ENCODE measurements at places on chromosomes 3 and 15.

DNA sequence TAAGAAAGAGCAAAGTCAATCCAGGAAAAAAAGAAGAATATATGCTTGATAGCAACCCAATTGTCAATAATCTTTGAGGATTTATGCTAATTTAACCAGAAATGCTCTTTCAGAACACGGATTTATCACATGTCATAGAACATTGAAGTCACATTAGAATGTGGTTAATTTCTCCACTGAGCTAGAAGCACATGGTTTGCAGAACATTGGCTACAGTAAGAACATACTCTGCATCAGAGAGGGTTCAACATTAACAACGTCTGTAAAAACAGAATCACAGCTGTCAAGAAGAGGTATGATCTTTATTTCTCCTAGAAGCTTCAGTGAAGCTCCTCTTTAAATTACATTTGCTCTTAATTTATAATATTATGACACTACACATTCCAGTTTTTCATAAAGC lies 619.7 kb upstream of the AGTR1 start:
- no peak for DNase-seq

DNA sequence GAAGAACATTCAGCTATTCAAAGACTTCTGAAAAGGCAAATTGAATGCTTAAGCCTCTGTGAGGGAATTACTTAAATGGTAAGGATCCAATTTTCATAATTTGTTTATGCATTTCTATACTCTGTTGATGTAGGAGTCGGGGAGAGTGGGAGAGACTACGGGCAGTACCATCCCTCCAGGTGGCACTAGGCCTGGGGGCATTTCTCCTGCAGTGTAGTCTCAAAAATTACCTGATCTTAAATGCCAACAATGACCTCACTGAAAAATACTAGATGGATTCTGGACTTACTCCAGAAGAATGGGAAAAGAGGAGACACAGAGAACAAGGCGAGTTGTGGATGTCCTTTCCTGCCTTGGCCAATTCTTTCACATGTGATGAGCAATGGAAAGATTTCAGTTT lies 77.8 kb upstream of the PLXND1 start:
- no peak for DNase-seq

DNA sequence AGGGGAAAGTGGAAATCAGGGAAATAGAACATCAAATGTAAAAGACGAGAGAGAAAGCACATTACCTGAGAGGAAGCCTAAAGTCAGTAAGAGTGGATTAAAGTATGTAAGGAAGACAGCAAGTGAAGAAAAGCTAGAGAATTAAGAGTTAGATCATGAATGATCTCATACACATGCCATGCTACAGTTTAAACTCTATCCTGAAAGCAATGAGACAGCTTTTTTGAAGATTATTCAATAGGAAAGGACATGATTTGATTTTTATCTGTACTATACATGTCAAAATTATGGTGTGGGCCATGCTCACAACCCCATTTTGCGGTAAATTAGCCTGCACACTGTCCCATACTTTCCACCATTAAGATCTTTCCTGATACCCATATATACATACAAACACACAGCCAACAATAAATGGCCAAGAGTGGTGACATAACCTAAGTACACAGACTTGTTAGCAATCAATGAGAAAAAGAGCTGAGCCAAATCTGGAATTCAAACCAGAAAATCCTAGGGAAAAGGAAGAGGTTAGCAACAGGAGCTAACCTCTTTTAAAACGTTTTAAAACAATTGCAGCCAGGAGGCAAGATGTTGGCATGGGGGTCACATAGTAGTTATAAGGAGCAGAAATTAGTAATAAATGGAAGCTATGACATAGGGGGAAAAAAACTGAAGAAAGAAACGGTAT lies 4.5 kb downstream of the MYO9A start:
- no peak for DNase-seq

GRCh38 chr3:185677146-185677829 lies 91.2 kb downstream of the SENP2 start:
- DNase-seq, result no peak

DNA sequence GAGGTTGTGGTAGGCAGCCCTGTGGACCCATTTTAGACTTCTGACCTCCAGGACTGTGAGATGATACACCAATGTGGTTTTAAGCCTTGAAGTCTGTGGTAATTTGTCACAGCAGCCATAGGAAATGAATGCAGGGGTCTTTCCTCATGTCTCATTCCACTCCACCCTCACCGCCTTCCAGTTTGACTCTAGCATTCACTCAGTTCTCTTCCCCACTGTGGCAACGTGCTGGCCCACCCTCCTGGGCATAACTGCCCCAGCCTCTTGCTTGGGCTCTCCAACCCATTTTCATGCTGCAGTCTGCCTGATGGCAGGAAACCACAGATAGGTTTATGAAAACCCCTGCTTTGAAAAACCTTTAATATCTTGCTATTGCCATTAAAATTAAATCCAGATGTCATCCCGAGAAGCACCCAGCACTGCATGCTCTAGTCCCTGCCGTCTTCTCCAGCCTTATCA lies 7.3 kb upstream of the TRNT1 start:
- DNase-seq, result no peak

DNA sequence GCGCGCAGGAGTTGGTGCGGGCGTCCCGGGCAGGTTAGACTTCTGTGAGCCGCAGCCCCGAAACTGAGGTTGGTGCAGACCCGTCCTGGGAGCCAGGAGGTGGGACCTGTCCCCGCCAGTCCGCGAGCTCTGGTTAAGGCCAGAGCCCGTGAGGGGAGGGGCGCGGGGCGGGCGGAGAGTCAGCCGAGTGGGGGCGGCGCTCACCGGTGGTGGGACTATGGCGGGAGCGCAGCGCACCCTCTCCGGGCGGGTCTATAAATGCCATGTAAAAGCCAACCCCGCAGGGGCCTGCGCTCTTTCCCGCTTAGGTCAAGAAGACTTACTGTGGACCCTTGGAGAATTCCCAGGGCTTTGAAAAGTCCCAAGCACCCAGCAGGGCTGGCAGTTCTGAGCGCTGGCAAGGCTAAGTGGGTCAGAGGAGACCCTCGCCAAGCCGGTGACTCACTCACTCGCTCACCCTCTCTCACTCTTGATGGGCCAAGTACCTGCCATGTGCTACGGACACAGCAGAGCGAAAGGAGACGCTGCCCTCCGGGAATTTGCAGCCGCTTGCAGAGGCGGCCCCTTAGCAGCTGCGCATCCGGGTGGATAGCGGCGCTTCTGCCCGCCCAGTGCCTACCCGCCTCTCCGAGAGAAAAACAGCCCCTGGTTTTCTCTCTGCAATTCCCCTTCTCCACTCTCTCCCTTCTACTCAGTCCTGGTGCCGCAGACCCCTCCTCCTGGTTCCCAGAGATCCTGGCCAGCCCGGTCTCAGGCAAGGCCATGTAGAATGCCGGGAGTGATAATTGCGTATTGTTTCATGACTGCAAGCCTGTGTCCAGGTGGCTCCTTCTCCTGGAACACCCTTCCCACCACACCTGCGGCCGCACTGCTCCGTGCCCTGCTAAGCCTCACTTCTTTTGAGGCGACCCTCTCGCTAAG lies at the start of gene ALDH1L1:
ALDH1L1 (minus strand) TSS at position 110 of the 921 bp plus-strand sequence. CDS start 19,607 bp downstream, outside the sequence.
- DNase-seq, result no peak

GRCh38 chr3:155102329-155102728 lies 22.2 kb downstream of the MME start:
- DNase-seq, result no peak
